ENCODE measurements at places on chromosomes 6 and 20.
A peak's percentile ranks its signal among the peaks of the same experiment; 100 is the strongest.

GRCh38 chr20:62050166-62051120 lies 15.2 kb downstream of the TAF4 start:
- DNase-seq = peak; percentile 26

- no peak for DNase-seq
Observed at GRCh38 chr6:157289764-157290163, 33.6 kb downstream of the TMEM242 start.

GRCh38 chr6:34888874-34889555 lies at the start of gene ANKS1A:
Gene ANKS1A, plus strand, starts transcription at chr6:34889255. Its CDS starts 148 bp downstream, at chr6:34889403.
- peak; percentile 87 for DNase-seq

- no peak for DNase-seq
Observed at GRCh38 chr6:78397499-78397898, 469.9 kb upstream of the IRAK1BP1 start.

DNA sequence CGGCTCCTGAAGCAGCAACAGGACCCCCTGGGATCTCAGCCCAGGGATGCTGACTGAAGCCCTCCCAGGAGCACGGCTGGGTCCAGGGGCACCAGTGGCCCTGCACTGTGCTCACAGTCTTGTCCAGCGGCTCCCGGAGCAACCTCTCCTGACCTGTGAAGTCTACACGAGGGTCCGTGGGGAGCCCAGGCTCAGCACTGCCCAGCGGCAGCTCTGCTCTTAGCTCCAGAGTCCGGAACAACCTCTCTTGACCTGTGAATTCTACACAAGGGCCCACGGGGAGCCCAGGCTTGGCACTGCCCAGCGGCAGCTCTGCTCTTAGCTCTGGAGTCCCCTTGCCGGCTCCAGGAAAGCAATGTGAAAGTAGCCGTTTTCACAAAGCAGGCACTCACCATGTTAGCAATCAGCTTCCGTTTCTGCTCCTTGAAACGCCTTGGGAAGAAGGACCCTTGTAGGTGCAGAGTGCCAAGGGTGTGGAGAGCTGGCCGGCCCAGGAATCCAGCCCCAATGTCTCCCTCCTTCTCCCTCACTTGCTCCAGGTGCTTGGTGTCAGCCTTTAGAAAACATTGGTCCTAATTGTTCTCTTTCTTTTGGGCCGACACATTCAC lies 310.9 kb downstream of the CDH4 start:
- DNase-seq = no peak

All from hematopoietic multipotent progenitor cell treated with erythropoietin and hydrocortisone succinate and interleukin-3 and kit ligand, for 15 days (in vitro differentiated cells).